ENCODE measurements at places on chromosomes 11 and 22.

- no peak for DNase-seq
Measured at GRCh38 chr22:45261407-45262088, 20.9 kb upstream of the KIAA0930 start.

- DNase-seq, result no peak
Measured at GRCh38 chr11:97461934-97462333, 1072.1 kb downstream of the JRKL start.

DNA sequence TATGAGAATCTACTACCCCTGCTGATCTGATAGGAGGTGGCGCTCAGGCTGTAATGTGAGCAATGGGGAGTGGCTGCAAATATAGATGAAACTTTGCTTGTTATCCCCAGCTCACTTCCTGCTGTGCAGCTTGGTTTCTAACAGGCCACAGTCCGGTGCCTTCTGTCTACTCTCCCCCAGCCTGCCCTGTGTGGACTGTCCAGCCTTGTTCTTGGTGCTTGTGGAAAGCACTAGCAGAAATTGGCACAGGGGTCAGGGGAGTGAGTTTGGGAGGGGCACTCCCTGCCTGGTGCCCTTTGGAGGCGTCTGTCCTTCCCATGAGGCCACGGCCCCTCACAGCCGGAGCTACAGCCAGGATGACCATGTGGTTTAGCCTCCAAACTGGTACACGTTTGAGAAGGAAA, 14.3 kb downstream of the MOV10L1 start:
- no peak for DNase-seq

GRCh38 chr22:32788904-32789624, 12.4 kb upstream of the TIMP3 start:
- no peak for DNase-seq

DNA sequence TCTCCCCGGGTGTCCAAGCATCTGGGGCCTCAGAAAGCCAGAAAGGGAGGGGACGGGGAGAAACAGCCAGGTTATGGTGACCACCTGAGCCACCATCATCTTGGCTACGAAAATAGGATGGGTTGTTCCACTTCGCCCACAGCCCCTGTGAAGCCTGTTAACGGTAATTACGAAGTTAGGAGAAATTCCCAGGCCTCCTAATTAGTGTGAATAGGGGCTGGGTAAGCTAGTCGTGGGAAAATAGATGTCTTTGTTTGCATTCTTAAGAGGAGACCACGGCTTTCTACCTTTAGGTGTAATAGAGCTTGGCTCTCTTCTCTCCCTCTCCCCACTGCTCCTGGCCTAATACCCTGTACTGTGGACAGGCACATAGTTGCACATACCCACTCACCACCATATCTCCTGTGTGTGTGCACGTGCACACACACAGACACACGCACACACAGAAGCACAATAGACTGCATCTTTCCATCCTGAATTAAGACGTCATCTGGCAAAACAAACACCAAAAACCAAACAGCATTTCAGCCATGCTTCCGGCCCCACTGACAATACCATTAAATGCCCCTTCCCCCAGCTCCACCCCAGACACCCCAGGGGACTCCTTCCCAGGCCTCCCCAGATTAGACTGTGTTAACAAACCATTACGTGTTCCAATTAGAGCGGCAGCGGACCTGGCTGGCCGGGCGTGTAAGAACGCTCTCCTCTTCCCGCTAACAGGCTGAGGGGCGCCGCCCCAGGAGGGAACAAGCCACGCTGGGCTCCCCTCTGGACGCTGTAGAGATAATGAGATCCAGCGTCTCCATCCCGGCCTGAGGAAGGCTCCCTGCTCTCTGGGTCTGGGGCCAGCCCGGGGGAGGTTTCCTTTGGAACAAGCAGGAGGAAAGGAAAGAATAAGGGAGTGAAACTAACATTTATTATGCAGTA, 72.8 kb downstream of the TP53I11 start:
- no peak for DNase-seq

DNA sequence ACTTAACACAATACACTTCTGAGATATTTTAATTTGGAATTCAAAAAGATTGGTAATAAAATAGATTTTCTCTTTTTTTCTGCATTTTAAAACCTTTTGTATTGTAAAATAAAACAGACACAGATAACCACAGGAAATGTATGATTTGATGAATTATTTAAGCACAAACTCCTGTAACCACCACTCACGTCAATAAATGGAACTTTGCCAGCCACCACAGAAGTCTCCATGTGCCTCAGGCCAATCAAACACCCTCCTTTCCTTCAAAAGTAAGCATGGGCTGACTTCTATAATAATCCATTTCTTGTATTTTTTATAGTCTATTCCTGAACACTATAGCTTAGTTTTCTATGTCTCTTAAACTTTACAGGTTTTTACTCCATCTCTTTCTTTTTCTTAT, 721.7 kb downstream of the DLG2 start:
- no peak for DNase-seq

GRCh38 chr11:5258543-5259262, 4.1 kb upstream of the HBG2 start:
- DNase-seq, result no peak

DNA sequence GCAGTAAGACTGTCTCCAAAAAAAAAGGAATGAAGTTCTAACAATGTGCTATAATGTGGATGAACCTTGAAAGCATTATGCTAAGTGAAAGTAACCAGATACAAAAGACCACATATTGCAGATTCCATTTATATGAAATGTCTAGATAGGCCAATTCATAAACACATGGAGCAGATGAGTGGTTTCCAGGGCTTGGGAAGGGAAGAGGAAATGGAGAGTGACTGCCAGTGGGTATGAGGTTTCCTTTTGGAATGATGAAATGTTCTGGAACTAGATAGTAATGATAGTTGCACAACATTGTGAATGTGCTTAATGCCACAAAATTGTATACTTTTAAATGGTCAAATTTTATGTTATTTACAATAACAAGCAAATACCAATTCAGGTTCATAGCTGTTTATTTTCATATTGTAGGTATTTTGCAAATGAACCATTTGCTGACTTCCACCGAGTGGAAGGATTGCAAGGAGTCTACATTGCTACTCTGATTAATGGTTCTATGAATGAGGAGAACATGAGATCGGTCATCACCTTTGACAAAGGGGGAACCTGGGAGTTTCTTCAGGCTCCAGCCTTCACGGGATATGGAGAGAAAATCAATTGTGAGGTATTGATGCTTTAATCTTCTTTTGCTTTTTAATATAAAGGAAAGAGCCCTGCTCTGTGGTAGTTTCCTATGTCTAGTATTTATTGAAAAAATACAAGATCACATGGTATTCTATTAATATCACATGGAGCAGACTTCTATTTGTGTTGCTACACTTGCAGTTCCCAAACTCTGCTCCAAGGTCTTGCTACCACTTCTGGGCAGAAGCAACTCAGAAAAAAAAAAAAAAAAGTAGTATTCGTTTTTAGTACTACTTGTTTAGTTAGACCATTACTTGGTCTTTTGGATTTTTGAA, 67.7 kb upstream of the SORL1-AS1 start:
- DNase-seq, result no peak

GRCh38 chr11:122424636-122425035, 230.9 kb upstream of the UBASH3B start:
- no peak for DNase-seq

DNA sequence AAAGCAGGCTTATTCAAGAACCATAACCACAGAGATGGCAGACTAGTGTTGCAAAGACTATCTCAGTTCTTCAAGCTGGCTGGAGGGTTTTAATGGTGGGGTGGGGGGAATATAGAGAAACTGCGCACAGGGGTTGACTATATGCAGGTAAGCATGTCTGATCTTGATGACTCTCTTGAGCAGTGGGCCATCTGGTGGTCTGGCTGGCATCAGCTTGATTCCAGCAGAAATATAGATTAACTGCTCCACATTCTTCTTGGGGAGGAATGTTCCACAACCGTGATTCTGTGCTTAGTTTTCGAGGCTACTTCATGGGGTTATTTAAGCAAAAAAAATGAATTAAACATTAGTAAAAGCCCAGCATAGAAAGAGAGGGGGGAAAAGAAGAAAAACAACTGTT, 158.8 kb upstream of the PGR start:
- no peak for DNase-seq

GRCh38 chr11:65547446-65548125, 10.6 kb downstream of the LTBP3 start:
- peak; percentile 49 for DNase-seq

- DNase-seq, result no peak
Measured at GRCh38 chr11:122248131-122248530, 132.1 kb upstream of the BLID start.

GRCh38 chr11:46363031-46363407, 15.8 kb downstream of the DGKZ start:
- DNase-seq, result peak; percentile 65

DNA sequence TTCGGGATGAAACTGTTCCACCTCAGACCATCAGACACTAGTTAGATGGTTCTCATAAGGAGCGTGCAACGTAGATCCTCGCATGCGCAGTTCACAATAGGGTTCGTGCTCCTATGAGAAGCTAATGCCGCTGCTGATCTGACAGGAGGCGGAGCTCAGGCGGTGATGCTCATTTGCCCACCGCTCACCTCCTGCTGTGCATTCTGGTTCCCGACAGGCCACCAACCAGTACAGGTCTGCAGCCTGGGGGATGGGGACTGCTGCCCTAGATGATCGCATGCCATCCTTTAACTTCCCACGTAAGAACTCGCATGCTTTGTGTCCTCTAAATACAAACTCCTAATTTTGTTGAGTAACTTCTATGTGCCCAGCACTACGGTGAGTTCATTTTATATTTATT, 62.6 kb downstream of the EFCAB6 start:
- DNase-seq, result no peak

GRCh38 chr11:36441610-36442208, 68.4 kb downstream of the TRAF6 start:
- DNase-seq, result no peak

- DNase-seq, result no peak
Measured at GRCh38 chr22:32475468-32476010, 928 bp downstream of the FBXO7 start.

GRCh38 chr22:40000171-40000570, 5.4 kb downstream of the FAM83F start:
- DNase-seq, result no peak

DNA sequence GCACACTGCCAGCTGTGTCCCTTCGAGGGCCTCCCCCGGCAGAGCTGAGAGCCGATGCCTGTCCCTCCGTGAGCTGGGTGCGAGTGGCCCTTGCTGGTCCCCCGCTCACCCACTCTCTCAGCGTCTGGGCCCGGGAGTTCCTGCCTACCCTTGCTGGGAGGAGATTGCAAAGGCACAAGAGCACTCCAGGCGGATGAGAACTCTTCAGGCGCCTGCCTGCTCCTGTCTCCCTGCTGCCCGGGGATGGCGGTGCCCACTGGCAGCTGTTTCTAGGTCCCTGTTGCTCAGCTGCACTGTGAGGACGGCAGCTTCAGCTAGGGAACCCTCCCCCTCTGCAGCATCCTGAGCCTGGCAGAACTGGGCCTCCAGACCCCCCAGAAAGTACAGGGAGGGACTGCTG, 61.1 kb downstream of the FLRT1 start:
- DNase-seq, result no peak

GRCh38 chr22:30305519-30305905, 16.2 kb upstream of the CASTOR1 start:
- DNase-seq, result peak; percentile 71

- DNase-seq, result no peak
Measured at GRCh38 chr11:123273616-123274015, 78.6 kb upstream of the CLMP start.

DNA sequence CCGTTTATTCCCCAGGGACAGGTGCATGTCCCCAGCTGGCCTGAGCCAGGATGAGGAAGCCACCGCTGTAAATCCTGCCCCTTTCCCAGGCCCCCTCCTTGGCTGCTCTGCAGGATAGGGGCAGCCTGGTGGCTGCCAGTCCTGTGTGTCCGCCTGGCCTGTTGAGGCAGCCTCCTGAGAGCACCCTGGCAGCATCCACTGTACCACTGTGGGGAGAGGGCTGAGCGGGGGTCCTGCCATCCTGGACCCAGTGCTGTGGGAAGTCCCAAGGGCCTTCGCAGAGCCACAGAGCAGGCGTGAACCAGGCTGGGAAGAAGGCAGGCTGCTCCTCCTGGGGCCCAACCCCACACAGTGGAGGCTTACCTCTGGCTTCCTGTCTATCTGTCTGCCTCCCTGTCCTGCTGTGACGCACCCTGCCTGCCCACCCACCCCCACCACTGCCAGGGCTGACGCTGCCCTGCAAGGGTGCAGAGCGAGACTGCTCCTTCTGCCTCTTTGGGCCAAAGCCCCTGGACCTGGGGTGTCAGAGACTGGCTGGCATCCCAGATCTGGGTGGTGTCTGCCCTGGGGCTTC, 8.4 kb downstream of the KCTD17 start:
- no peak for DNase-seq

GRCh38 chr11:43712676-43713075, 32.1 kb downstream of the HSD17B12 start:
- no peak for DNase-seq
